ENCODE measurements at places on chromosomes 7 and 10.

DNA sequence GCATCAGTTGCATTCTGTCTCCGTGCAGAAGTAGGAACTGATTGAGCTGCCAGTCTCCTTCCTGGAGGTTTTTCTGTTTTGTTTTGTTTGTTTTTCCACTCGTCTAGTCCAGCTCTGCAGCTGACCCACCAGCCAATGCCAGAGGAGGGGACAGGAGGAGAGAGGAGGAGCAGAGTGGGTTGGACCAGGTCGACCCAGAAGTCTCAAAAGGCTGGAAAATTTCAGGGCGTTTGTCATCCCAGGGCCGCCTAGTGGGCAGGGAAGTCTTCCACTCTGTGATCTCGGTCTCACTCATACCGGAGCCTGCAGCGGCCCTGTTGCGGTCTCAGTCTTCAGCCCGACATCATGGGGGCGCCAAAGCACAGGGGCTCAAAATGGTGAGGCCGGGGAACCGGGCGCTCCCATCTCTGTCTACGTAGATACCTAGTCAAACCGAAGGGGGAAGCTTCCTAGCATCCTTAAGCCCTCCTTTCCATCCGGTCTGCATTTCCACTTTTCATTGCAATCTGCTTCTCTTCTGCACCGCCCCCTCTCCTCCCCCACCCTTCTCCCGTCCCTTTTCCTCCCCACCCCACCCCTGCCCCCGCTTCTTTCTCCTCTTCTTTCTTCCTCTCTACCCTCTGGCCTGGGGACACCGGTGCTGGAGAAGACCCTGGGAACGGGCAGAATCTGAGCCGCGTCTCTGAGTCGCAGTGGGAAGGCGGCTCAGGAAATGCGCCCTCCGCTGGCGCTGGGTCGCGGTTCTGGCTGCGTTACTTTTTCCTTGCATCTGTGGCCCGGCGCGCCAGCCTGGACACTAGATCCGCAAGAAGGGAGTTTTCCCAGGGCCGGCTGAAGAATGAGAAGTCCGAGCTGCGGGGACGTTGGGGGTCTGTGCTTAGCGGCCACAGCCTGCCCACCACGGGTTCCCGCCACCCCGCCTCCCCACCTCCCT, 16.2 kb upstream of the PAX2 start:
- peak; percentile 13 for DNase-seq

DNA sequence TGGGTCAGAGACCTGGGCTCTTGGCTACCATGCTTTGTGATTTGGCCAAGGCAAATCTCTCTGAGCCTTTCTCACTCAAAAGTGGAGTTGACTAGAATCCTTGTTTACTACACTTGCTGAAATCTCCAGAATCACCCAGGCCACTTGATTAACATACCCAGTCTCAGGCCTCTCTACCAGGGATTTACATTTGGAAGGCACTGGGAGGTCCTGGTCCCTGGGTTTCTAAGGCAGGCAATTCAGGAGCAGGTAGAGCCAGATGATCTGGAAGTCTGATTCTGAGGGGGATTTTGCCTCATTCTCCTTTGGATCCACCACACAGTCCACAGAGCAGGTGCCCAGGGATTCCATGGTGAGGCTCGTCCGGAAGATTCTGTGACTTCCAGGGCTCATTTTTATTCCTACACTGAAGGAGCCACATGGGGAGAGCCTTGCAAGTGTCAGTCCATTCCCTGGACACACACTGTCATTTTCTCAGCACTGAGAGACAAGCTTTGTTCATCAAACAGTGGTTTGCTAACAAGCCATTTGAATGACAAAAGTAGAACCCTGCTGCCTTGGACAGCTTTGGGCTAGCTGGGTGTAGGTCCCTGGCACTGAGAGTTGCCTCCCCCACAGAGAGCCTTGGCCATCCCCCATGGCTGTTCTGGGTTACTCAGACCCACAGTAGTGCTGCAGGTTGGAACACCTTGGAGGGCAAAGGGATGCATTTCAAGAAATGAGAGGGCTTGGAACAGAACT, 74.2 kb downstream of the NOC3L start:
- DNase-seq = no peak

GRCh38 chr7:115558161-115558560, 472.4 kb downstream of the TFEC start:
- peak; percentile 70 for DNase-seq

GRCh38 chr7:150778014-150778737, 22.0 kb downstream of the TMEM176B start:
- DNase-seq = no peak

- no peak for DNase-seq
Observed at GRCh38 chr10:3728563-3728962, 56.4 kb downstream of the KLF6 start.

GRCh38 chr10:78849115-78849514, 219.7 kb upstream of the ZMIZ1 start:
- no peak for DNase-seq

- peak; percentile 38 for DNase-seq
Observed at GRCh38 chr7:44380831-44381493, 55.6 kb upstream of the CAMK2B start.

- no peak for DNase-seq
Observed at GRCh38 chr7:100894860-100895700, 608 bp downstream of the ACHE start.

GRCh38 chr10:35130663-35131062, 4.0 kb downstream of the CREM start:
- no peak for DNase-seq

DNA sequence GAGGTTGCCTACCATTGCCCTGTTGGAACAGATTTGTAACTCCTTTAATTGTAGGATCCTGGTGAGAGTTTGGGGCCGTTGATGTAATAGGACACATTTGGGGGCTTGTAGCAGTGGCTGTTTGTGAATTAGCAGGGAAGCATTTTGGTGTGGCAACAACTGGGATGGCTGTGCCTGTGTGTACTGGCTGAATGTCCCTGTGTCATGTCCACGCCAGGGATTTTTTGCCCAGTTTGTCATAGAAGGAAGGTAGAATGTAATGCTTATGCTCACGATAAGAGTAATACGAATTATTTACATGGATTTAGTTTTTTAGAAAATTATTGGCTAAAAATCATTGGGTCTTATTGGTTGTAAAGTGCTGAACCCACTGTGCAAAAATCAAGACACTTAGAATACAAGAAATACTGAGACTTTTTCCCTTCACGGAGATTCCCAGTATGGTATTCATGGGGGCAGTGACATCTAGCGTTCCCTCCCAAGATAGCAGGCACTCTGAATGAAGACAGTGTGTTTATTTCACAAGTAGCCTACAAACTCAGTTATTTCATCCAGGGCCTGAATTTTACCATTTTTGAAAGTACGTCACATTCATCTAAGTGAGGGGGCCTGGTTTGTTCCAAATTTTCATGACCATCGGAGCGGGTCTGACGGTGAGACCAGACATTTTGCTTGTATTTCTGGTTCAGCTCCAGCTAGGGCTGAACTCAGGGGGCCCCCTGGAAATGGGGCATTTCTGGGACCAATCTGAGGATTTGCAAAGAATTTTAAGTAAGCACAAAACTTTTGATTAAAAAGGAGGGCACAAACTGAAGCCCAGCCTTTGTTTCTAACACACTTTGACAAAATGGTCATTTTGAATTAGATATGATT, 74.7 kb downstream of the CACNB2 start:
- DNase-seq = peak; percentile 73

DNA sequence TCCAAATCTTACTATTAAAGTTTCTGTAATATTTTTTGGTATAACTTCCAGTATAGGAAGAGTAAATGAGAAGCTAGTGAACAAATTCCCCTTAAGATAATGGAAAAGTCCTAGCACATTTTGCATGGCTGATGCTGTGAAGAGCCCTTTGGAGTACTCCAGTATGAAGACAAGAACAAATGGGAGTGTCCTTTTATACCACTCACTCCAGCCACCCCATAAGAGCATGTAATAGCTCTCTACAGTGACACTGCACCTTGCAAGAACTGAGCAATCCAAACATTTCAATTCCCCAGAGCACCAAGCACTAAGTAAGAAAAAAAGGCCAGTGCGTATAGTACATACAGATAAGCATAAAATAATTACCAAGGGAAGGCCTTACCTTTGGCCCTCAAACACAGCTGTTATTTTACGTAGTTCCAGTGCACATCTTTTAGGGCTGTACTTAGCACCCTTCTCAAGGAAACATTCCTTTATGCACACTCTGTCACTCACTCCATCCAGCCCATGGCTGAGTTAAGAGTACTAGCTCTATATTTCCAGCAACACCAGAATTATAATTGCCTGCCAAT, 135.4 kb downstream of the ST7 start:
- DNase-seq = no peak

DNA sequence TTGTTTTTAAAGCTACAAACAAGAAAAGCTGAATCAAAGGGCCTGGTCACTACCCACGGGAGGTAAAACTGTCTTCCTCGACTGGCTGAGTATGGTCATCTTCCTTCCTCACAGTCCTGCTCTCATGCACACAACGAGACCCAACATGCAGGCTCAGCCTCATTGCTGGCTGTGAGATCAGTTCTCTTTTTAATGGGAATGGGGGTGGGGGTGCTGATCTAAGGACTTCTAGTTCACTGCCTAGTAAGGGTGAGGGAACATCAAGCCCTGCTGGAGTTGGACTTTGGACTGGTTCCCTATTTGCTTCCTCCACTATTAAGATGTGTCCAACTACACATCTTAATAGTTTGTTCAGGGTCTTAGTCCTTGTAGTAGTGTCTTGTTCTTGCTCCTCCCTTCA, 48.2 kb downstream of the ABCB4 start:
- no peak for DNase-seq

- no peak for DNase-seq
Observed at GRCh38 chr7:25877802-25878789, 273.9 kb upstream of the NFE2L3 start.

DNA sequence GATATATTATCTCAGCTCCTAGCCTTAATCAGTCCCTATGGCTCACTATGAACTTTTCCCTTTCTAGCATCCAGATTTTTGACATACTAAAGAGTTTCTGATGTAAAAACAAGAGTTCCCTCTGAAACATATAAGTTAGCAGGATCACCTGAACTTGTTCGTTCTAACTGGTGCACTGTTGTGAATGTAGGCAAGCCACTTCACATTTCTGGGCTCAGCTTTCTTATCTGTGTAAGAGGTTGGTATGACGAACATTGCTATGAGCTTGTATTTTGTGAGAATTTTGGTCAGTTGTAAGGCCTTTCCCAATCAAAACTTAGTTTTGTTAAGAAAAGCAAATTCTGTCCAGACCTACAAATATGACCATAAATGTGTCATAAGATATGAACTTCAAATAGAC, 46.1 kb downstream of the MAGI2 start:
- no peak for DNase-seq

GRCh38 chr7:151320263-151320845, 21.3 kb upstream of the NUB1 start:
- no peak for DNase-seq

DNA sequence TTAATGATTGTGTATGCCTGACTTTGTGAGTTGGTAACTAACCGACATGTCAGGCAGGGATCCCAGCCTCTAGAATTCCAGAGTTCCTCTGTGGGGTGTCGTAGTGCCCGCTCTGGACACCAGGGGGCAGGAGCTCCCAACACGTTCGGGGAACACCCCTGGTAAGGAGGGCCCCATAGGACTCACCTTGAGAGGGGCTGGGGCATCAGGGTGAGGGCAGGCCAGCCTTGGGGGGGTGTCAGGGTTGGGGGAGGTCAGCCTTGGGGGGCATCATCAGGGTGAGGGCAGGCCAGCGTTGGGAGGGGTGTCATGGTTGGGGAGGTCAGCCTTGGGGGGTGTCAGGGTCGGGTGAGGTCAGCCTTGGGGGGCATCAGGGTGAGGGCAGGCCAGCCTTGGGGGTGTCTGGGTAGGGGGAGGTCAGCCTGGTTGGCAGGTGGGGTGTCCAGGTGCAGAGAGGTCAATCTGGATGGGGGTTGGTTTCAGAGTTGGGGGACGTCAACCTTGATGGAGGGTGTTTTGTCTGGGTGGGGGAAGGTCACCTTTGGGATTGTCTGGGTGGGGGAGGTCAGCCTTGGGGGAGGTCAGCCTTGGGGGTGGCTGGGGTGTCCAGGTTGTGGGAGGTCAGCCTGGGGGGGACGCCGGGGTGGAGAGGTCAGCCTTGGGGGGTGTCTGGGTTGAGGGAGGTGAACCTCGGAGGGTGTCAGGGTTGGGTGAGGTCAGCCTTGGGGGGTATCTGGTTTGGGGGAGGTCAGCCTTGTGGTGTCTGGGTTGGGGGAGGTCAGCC, 45.6 kb upstream of the SUN1 start:
- DNase-seq = peak; percentile 51

GRCh38 chr7:12146813-12147212, 64.3 kb upstream of the TMEM106B start:
- no peak for DNase-seq

DNA sequence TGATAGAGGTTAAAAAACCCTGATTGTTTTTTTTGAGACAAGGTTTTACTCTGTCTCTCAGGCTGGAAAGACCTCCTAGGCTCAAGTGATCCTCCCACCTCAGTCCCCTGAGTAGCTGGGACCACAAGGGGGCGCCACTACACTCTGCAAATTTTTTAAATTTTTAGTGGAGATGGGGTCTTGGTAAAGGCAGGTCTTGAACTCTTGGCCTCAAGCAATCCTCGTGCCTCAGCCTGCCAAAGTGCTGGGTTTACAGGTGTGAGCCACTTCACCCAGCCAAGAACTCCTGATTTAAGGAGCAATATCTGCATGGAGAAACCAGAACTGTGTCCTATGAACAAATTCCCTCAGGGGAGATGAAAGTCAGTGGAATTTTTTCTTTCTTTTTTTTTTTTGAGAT, 7.3 kb upstream of the KLHDC10 start:
- DNase-seq = peak; percentile 31

DNA sequence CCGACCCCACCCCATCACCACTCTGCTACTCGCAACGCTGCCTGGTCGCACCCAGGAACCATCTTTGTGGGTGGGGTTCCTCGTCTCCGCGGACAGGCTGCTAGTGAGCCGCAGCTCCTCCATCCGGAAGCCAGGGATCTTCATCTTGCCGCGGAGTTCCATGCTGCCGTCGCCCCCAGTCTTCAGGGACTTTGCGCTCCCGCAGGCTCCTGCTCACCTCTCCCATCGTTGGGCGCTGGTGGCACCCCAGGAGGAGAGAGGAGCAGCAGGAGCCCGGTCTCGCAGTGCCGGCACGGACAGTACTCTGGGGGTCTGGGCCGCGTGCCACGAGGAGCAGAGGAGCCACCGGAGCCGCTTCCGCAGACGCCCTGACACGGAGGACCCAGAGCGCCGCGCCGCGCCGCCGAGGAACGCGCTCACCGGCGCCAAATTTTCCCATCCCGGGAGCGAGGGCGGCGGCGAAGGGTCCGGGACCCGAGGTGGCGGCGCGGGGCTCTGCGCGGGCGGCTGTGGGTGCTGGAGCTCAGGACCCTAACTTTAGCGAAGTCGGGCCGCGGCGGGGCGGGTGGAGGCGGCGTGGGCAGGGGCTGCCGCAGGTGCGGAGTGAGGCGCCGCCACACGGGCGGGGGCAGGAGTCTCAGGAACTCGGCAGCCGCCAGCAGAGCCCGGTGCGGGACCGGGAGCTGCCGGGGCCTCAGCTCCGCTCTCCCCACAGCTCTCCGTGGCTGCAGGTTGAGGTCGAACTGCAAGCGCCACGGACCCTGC, 750.1 kb upstream of the SORCS1 start:
- no peak for DNase-seq

- no peak for DNase-seq
Observed at GRCh38 chr10:59887972-59888640, 18.2 kb downstream of the CCDC6 start.

- no peak for DNase-seq
Observed at GRCh38 chr10:6124666-6125065, 35.8 kb downstream of the RBM17 start.

All from IMR-90 (cell line).